ENCODE measurements at places on chromosomes 12 and 14.

DNA sequence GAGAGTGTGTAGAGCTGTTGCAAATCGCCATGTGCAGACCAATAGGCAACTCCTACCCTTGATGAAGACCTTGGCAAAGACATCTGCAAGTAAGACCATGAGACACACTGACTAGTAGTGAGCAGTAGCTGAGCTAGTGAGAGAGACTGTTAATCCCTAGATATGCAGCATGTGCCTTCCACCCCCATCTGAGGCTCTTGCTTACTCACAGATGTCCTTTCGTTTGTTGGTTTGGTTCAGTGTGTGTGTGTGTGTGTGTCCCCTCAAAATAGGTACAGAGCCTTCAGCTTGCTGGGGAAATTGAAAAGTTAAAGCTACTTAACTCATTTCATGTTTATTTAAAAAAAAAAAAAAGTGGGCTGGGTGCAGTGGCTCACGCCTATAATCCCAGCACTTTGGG is 37.6 kb downstream of the MYF5 start:
- no peak for DNase-seq

GRCh38 chr14:77242752-77243151 is 28.3 kb downstream of the NGB start:
- DNase-seq: no peak

DNA sequence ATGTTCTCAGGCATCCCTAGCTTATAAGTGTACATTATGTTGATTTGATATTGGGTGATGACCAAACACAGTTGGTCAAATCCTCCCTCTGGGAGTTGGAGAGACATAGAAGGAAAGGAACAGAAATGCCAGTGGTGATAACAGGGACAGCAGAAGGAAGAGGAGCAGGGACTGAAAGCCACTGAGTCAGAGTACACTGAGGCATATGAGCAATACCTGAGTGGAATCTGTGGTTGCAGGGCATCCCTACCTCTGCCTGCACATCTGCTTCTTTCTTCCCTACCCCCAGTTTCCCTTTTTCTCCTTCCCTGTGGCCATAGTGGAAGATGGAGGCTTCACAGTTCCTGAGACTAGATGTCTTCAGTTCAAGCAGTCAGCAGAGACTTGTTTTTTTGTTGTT is 44.9 kb downstream of the BICD1 start:
- DNase-seq: no peak

- DNase-seq: no peak
Observed at GRCh38 chr12:30021051-30021833, 237.5 kb upstream of the TMTC1 start.

GRCh38 chr12:22979854-22980469 is 355.0 kb downstream of the ETNK1 start:
- no peak for DNase-seq

DNA sequence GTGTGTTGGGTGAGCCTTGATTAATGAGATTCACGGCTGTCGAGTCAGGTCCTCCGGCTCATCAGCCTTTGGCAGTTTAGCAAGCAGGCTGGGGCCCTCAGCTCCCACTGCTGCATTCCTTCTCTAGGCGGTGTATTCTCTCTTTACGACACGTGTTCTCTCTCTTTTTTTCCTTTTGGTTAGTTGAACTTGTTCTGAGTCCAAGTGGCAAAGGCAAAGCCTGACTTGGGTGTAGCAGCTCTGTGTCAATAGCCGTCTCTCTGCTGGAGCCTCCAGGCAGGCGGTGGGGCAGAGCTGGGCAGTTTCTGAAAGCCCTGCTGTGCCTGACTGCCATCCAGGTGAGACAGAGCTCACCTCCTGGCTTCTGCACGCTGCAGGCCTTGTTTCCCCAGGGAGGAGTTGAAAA is 46.6 kb downstream of the SUSD6 start:
- DNase-seq: no peak

GRCh38 chr12:4178424-4179170 is 95.0 kb upstream of the CCND2 start:
- DNase-seq: no peak

Data from HFFc6 (cell line).